ENCODE measurements at places on chromosomes 12 and 14.

- peak; percentile 66 for DNase-seq
These were observed 13.5 kb upstream of the KRT82 start for GRCh38 chr12:52419656-52420055.

- DNase-seq = no peak
These were observed 17.1 kb downstream of the TRMT5 start for GRCh38 chr14:60963761-60964160.

DNA sequence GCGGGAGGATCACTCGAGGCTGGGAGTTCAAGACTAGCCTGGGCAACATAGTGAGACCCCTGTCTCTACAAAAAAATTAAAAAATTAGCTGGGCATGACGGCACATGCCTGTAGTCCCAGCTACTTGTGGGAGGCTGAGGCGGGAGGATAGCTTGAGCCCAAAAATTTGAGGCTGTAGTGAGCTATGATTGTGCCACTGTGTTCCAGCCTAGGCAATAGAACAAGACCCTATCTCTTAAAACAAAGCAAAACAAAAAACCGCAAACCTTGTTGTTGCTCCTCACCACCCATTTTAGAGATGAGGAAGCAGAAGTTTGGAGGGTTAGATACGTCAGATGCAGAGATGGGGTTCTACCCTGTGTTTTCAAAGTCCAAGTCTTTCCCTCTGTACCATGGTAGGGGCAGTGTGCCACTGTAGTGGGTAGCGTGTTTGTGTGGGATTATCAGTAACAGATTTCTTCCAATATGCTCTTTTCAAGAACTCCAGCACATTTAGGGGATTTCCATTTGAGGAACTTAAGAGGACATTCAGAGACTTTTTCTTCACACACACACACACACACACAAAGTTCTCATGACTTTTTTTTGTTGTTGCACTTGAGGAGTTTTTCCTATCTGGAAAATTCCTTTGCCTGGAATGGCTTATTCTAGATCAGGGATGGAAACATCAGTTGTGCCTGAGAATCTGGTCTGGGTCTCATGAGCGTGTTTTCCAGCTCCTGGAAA lies 186.5 kb downstream of the CHST11 start:
- no peak for DNase-seq

- peak; percentile 55 for DNase-seq
These were observed 307.5 kb downstream of the EMP1 start for GRCh38 chr12:13504074-13504473.

- DNase-seq = peak; percentile 99
These were observed 162.6 kb downstream of the MYRFL start for GRCh38 chr12:69987579-69988091.

- DNase-seq = peak; percentile 8
These were observed 484 bp downstream of the MIS18BP1 start for GRCh38 chr14:45252366-45253069.

- no peak for DNase-seq
These were observed 2.5 kb downstream of the CCDC197 start for GRCh38 chr14:93999573-93999972.

GRCh38 chr12:76588881-76589565 lies 29.5 kb upstream of the OSBPL8 start:
- DNase-seq = peak; percentile 81

- peak; percentile 79 for DNase-seq
These were observed 106.2 kb downstream of the DAAM1 start for GRCh38 chr14:59294662-59294992.

GRCh38 chr12:11780521-11781101 lies 131.1 kb downstream of the ETV6 start:
- DNase-seq = no peak

- DNase-seq = no peak
These were observed 56.7 kb upstream of the AEBP2 start for GRCh38 chr12:19382563-19382962.

- peak; percentile 34 for DNase-seq
These were observed 121.2 kb downstream of the METTL25 start for GRCh38 chr12:82479511-82479910.

GRCh38 chr12:110640275-110641025 lies 26.5 kb downstream of the TCTN1 start:
- no peak for DNase-seq

DNA sequence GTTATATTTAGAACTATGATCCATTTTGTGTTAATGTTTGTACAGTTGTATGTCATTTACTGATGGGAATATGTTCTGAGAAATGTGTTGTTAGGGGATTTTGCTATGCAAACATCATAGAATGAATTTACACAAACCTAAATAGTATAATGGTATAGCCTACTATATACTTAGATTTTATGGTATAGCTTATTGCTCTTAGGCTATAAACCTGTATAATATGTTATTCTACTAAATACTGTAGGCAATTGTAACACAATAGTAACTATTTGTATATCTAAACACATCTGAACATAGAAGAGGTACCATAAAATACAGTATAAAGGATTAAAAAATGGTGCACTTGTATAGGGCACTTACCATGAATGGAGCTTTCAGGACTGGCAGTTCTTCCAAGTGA lies 105.4 kb upstream of the GRIN2B start:
- no peak for DNase-seq

- DNase-seq = no peak
These were observed 67.1 kb upstream of the CPM start for GRCh38 chr12:69000074-69000473.

DNA sequence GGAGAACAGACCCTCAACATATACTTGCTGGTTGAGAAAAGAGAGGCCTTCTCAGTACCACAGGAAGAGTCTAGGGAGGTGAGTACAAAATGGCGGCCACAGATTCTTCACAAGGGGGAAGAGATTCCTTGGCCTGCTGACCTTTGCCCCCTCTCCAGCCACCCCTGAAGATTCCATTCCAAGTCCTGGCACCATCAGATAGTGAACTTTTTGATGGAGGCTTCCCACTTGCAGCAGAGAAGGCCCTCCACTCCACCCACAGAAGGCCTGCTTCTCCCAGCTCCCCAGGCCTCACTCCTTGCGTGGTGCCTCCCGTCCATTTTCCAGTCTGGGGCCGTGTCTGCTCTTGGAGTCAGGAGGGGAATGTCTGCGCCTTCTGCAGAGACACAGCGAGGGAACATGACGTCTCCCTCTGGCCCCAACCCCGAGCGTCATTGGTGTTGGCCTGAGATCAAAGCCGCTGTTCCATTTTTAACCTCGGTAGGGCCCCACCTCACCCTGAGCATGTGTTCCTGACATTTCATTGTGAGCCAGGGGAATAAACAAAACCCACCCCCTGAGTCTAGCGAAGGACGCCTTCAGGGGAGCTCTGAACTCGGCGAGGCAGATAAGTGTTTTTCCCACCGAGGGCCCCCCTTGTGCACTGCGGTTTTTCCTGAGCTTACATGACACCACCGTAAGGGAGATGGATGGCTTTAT lies 268.7 kb upstream of the TBX3 start:
- peak; percentile 50 for DNase-seq

GRCh38 chr12:109020146-109020795 lies 597 bp downstream of the SVOP start:
- no peak for DNase-seq

- DNase-seq = peak; percentile 35
These were observed 7.8 kb downstream of the NIN start for GRCh38 chr14:50823051-50823761.

- peak; percentile 77 for DNase-seq
These were observed at the start of the genes AMIGO2 and PCED1B for GRCh38 chr12:47079468-47079980. Gene AMIGO2 (minus strand): TSS chr12:47079959. CDS start chr12:47079002, 957 bp downstream. Gene PCED1B (plus strand): TSS chr12:47079621. CDS start chr12:47235064, 155,443 bp downstream.

GRCh38 chr14:99637624-99638023 lies 7.3 kb upstream of the HHIPL1 start:
- DNase-seq = no peak

DNA sequence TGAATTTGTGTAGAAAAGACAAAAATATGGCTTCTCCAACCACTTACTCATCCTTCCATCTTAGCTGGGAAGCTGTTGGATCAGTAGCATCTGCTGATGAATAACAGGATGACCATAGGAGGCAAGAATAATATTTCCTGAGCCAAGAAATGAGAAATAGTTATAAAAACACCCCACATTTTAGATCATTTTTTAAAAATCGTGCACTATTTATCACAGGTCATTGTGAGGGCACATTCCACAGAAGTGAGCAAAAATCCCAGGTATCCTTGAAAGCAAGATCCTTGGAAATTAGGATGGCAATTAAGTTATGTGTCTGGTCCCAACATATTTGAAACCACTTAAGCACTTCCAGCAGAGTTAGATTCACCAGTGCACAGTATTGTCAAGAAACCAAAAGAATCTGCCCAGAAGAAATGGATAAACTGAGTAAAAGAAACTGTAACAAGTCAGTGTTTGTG lies 8.4 kb downstream of the FAR2 start:
- peak; percentile 78 for DNase-seq

GRCh38 chr12:67512061-67512460 lies 136.5 kb upstream of the DYRK2 start:
- DNase-seq = peak; percentile 65

DNA sequence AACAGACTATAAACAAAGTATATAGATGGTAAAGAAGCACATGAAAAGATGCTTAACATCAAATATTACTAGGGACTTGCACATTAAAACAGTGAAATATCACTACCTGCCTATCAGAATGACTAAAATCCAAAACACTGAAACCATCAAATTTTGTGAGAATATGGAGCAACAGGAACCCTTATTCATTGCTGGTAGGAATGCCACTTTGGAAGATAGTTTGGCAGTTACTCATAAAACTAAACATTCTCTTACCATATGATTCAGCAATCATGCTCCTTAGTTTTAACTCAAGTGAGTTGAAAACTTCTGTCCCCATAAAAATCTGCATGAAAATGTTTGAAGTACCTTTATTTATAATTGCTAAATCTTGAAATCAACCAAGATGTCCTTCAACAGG lies 297.6 kb downstream of the DAD1 start:
- DNase-seq = peak; percentile 55

- peak; percentile 86 for DNase-seq
These were observed 733 bp upstream of the P3H3 start for GRCh38 chr12:6827437-6827911.

GRCh38 chr12:50375802-50376201 lies 20.6 kb downstream of the FAM186A start:
- no peak for DNase-seq

GRCh38 chr14:35558680-35559079 lies 24.7 kb downstream of the INSM2 start:
- DNase-seq = no peak

DNA sequence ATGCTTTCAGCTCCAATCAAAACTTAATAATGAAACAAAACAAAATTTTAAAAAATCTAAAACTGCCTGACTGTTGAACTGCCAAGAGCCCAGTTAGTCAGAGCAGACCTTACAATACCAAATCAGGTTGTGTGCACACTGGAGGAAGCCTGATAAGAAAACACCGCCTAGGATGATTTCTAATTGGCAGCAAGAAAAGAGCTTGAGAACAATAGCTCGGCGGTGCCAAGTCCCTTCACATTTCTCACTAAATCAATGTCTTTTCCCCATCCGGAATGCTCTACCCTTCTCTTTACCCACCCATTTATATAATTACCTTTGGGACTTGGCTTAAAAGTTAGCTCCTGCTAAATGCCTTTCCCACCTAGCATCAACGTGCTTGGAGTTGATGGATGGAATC lies 256.7 kb downstream of the C12orf75 start:
- DNase-seq = no peak

GRCh38 chr12:24960222-24960855 lies 11.4 kb upstream of the BCAT1 start:
- peak; percentile 65 for DNase-seq

DNA sequence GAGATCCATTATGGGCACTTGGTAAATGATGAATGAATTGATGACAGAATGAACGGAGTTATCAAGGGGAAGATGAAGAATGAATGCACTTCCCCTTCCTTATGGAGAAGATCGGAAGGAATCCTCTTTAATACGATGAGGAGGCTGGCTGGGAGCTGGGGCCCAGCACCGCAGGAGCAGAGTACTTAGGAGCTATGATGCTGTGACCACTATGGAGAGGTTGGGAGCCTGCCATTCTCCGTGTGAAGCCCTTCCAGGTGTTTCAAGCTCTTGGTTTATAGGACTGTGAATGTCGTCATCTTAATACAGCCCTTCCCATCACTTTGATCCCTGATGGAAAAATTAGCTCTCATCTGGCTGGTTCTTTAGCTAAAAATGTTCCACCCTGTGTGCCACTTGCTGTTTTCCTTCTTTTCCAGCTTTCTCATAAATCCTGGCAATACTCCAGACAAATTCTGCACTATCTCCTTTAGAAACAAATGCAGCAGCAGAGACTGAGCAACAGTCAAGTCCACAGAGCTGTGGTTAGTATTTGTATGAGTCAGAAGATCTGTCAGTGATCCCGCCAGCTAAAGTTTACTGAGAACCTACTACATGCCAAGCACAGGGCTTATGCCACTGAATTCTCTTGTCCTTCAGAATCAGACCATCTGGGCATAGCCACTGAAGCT lies 263.1 kb upstream of the CRY1 start:
- DNase-seq = peak; percentile 88

DNA sequence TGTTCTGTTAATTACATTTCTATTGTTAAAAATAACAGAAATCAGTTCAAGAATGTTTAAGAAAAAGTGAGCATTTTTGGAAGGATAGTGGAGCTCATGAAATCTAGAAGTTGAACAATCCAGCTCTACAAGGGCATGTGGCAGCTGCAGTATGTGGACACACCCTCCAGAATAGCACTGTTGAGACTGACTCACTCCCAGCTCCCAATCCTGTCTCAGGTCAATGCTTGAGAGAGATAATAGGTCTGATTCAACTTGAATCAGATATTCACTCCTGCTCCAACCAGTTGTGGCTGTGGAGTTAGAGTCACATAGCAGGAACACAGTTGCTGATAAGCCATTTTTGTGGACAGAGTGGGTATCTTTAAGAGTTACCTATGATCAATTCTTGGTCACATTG lies 113.0 kb upstream of the NTF3 start:
- DNase-seq = peak; percentile 78

GRCh38 chr12:11564984-11565651 lies 84.4 kb upstream of the ETV6 start:
- no peak for DNase-seq

- no peak for DNase-seq
These were observed 108.1 kb upstream of the HIF1A start for GRCh38 chr14:61587081-61587713.

GRCh38 chr12:98295681-98296080 lies 219.7 kb upstream of the TMPO start:
- peak; percentile 44 for DNase-seq

- peak; percentile 48 for DNase-seq
These were observed 17.0 kb downstream of the RHOF start for GRCh38 chr12:121776190-121777098.
